ENCODE measurements at places on chromosomes 12 and 14.

- no peak for DNase-seq
Observed at GRCh38 chr12:34333337-34333736, 311.0 kb downstream of the ALG10 start.

DNA sequence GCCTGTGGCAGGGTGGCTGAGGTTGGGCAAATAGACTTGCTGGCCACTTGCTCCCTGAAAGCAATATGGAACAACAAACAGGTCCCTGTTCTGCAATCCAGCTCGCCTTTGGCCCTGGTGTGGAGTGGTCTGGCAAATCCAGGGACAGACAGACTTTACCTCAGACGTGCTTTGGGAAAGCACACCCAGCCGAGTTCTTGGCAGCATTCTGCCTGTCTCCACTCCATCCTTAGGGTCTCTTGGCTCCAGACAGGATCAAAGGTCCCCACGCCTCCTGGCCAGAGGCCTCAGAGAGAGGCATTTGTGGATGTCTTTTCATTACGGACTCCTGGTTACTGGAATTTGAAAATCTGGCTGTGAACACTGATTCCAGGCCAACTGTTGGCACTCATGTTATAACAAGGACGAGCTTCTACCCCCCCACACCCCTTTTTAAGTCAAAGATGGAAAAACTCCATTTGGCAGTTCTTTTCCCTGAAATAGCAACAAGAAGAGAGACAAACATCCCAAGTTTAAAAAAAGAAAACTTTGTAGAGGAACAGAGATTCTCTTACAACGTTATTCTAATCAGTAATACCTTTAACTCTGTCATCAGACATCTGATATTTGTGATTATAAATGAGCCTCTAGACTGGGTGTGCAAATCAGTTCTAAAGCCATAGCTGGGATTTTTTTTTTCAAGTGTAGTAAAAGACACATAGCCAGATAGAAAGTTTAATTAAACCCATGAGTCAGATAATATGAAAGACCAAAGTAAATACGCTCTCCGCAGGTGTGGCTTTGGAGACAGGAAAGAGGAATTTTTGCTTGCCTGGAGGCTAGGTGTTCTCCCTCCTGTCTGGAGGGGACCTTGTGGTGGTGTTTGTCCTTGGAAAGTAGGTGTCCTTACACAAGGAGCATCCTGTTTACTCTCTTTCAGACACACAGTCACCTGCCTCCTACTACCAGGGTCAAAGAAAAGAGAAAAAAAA, 60.7 kb downstream of the GALNT8 start:
- no peak for DNase-seq

DNA sequence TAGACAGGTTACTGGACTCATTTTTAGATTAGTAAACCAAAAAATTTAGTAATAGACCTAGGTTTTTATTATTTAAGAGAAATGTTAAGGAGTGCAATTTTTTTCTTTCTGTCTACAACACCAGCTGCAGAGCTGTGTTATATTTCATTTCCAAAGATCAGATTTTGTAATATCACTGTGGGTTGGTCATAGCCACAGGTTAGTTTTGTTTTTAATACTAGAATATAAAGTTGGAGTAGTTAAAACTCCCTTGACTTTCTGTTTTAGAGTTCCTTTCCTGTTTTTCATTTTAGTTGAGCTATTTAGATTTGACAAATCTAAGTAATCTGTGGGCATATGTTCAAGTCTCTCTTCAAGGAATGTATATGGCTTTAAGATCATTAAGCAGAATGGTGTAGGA, 30.7 kb upstream of the GARIN2 start:
- DNase-seq, result no peak

- no peak for DNase-seq
Observed at GRCh38 chr12:23707270-23707669, 242.2 kb downstream of the SOX5 start.

- DNase-seq, result no peak
Observed at GRCh38 chr12:11991604-11992003, 79.1 kb upstream of the BCL2L14 start.

- DNase-seq, result no peak
Observed at GRCh38 chr14:102993523-102993922, 63.8 kb downstream of the CDC42BPB start.

DNA sequence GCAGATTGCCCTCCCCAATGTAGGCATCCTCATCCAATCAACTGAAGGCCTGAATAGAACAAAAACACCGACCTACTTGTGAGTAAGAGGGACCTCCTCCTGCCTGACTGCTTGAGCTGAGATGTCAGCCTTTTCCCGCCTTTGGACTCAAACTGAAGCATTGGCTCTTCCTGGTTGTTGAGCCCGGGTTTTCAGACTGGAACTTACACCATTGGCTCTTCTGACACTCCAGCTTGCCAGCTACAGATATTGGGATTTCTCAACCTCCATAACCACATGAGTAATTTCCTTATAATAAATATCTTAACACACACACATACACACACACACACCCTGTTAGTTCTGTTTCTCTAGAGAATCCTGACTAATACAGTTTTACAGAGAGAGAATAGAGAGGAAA, 173.4 kb upstream of the NTF3 start:
- no peak for DNase-seq

DNA sequence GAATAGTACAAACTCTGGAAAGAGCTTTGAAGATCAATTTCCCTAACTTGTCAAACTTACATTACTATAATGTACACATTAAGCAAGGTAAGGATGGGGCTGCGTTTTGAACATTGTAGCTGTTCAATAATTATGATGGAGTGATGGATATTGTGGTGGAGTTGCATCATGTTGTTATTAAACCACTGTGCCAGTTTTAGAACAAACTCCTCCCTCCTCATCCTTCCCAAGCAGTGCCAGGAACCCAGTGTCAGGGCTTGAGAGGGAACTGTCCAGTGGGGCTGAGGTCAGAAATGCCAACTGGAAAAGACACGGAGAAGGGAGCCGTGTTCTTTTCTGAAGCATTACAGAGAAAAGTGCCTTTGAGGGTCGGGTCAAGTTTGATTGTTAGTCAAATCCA, 31.9 kb upstream of the PAPOLA start:
- no peak for DNase-seq

DNA sequence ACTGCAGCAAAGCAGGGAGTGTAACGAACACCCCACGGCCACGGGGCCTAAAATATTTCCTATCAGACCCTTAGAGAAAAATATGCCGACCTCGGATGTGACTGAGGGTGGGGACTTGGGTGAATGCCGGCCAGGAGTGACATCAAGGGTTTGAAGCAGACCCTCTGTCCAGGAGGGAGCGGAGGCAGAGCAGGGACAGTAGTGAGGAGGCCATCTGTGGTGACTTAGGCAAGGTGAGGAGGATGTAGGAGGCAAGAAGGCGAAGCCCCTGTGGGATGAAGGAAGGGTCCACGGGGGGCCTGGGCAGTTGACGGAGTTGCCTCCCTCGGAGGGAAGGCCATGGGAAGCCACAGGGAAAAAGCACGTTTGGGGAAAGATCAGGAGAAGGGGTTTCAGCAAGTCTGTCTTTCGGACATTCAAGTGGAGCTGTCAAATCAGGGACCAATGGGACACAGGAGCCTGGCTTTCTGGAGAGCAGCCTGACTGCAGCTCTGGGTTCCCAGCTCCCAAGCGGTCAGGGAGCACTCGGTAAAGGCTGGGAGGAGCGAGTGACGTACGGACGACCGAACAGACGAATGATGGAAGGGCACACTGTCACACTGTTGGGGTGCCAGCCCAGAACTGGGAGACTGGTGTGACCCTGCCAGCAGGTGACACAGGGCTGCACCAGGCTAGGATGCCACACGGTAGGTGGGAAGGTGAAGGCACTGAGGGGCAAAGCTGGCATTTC, 74.3 kb downstream of the MOK start:
- DNase-seq, result no peak

GRCh38 chr12:117212563-117213190, 22.4 kb upstream of the FBXO21 start:
- peak; percentile 30 for DNase-seq

- DNase-seq, result no peak
Observed at GRCh38 chr12:56989861-56990610, 16.3 kb downstream of the ZBTB39 start.

DNA sequence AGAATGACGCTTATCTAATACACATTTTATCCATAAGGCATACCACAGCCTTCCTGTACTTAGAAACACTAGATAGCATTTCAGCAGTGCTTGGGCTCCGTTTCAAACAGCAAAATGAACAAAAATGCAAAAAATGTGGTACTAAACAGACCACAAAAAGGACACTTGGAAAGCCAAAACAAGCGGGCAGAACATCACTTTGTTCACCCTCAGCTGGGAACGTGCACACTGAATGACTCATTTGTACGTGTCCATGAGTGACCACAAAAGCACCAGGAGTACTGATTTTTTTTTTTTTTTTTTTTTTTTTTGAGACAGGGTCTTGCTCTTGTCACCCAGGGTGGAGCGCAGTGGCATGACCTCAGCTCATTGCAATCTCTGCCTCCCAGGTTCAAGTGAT, 8.9 kb upstream of the FOXN3 start:
- DNase-seq, result no peak

DNA sequence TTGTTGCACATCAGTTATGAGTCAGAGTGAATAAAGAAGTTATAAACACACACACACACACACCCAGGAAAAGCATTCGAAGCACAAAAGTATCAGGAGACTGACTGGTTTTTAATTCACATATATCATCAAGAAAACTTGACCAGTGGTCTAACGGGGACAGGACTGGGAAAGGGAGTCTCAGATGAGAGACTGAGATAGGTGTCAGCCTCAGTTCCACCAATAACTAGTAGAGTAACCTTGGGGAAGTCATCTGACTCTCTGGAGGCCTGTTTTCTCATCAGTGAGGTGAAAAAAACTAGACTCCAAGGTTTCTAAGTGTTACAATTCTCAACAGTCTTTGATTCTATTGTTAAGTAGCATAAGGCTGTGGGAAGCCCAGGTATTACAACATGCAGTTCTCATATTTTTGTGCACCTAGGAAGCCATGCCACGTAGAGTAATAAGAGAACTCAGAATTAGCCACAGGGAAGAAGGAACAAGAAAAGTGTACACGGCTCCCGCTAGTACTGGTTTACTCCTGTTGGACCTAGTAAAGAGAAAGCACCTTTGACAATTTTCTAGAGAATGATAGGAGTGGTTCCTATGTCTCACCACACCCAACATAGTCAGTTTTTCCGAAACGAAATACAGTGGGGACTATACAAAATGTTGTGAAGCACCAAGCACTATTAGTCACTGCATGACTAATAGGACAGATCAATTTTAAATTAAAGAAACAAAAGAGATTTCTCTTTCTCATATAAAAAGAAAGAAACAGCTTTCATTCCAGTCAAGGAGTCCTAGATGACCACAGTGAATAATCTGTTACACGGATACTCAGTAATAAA, 5.0 kb downstream of the PPTC7 start:
- DNase-seq, result no peak

DNA sequence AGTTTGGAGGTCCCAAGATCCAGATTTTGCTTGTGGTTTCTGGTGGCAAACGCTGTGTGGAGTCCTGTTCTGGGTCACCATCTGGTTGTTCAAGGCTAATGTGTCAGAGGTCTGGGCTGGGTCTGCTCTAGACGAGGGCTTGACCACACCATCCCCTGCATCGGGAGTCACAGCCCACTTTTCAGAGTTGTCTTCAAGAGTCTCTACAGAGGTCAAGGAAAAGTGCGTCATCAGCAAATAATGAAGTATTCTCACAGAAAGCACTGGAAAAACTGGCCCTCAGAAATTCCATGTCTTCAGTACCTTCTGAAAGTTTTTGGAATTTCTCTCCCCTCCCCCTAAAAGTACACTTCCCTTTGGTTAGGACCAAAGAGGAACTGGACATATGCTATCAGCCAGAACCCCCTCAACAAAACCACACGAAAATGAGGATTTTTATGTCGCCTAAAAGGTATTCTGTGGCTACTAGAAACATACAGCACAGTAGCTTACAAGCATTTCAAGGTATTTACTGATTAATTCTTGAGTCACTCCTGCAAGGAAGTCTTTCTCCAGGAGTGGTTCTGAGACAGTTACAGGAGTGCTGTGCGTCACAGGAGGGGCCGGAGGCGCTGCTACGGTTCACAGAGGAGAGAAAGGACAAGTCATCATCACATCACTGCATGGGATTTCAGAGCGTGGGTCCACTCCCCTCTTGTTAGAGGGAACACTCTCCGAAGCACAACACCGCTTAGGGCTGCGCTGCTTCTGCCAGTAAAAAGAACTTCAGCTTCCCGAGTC, 35.4 kb downstream of the RAD52 start:
- DNase-seq, result no peak

DNA sequence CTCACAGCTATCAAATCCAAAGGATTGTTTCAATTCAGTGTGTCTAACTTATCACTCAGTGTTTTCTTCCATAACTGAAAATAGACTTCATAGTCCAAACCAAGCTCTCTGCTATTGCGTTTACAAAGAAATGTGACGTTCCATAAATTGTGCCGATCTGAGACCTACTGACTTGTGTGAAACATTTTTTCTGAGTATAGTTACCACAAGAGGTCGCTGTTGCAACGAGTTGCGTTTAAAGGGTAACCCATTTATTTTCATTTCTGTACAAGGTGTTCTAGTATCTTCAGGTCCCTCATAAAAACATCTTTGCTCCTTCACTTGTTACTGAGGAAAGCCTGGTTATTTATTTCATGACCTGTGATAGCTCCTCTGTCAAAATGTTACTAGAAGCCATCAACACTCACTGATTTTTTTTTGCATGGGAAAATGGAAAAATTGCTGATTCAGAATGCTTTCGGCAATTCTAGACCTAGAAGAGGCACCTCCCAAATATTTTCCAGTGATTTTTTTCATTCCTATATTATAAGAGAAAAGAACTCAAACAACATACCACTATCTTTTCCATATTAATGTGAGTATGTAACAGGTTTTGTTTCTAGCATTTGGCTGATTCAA, 60.9 kb upstream of the OR4E1 start:
- peak; percentile 64 for DNase-seq

DNA sequence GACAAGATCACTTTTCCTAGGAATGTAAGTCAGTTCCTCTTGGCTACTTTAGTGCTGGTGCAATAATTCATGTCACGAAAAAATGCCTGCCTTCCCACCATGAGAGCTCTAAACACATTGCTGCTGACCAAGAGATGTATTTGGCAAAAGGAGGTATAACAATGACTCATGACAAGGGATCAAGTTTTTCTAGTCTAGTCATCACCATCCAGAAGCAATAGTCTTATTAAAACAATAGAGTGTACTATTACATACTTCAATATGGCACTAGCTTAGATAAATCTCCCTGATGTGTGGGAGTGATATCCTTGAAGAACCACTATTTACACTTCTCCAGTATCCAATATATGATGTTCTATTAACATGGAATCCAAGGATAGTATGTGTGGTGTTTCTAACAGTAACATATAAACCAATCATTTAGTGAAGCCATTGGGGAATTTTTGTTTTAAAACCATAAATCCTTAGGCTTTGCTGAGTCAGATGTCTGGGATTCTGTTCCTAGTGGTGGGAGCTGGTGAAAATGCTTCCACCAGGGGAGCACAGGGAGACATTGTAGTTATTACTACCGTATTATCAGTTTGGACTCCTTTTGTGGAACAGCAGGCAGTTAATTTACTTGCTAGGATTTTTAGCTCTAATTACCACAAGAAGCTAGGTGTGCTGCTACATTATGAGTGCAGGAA, 1387.5 kb downstream of the LRFN5 start:
- DNase-seq, result no peak

DNA sequence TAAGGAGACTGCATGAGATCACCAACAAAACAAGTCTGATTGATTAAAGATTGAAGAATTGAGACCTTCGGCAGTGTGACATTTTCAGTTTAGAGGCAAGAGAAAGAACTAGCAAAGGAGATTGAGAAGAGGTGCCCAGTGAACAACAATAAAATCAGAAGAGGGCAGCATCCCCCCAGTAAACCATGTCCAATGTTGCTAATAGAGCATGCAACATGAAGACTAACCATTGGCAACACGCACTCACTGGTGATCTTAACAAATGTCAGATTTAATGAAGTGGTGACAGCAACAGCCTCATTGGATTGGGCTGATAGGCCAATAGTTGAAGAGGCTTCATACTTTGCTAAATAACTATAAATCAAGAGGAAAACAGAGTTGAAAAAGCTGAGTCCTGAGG, 20.7 kb upstream of the TAS2R14 start:
- DNase-seq, result no peak
